ENCODE measurements at places on chromosomes 2 and 18.

DNA sequence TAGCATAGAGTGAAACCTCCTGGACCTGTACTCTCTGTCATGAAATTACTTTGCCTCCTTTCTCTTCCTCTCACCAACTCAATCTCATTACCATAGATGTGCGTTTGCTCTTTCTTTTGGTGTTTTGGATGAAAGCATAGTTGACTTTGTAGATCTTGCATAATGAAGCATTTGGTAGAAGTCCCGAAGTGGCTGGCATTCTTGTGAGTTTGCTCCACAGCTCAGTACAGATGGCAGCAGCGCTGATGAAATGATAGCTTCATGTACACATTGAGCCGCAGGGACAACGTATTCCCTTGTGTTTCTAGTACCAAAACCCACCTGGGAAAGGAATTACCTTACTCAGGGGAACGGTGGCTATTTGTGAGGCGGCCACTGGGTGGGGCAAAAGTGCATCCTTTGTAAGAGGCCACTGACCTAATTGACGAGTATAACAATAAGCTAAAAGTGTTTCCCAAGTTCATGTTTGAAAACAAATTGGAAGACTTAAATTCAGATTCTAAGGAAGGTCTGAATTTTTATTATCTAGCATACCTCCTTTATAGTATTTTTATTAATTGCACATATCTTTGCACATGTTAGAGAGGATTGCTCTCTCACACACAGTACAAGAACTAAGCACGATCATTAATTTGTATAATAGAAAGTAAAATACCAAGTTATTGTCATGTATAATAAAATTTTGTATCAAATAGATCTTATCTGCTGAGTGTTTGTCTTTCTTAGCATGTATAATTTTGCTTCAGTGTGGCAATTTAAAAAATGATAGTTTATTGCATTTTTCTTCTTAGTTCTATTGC lies 25.4 kb upstream of the CDH7 start:
- no peak for DNase-seq

DNA sequence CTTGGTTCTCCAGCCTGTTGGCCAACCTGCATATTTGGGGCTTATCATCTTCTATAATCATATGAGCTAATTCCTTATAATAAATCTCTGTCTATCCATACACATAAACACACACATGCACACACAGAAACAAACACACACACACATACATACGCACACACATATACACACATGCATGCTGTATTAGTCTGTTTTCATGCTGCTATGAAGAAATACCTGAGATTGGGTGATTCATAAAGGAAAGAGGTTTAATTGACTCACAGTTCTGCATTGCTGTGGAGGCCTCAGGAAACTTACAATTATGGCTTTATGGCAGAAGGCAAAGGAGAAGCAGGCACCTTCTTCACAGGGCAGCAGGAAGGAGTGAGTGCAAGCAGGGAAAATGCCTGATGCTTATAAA lies 707.4 kb upstream of the CDH2 start:
- no peak for DNase-seq

DNA sequence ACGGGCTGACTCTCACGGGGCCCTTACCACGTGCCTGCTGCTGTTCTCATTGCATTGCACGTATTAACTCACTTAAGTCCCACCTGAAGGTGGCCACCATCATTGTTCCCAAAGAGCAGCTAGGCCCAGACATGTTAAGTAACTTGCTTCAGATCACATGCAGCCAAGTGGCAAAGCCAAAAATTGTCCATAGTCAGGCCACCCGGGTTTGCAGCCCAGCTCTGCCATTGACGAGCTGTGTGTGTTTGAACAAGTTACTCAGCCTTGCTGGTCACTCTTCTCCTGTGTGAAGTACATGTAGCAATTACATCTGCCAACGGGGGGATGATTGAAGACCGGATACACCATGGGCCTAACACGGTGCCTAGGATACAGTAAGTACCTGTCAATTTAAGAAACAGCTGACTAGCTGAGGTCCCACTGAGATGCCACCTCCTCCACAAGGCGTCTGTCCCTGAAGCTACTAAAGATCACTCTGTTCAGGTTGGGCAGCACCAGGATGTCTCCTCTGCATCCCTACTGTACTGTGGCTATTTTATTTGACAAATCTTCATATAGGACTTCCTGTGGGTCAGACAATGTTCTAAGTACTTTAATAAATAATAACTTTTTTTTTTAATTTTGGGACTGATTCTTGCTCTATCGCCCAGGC lies 154.2 kb upstream of the MYCN start:
- DNase-seq: no peak

DNA sequence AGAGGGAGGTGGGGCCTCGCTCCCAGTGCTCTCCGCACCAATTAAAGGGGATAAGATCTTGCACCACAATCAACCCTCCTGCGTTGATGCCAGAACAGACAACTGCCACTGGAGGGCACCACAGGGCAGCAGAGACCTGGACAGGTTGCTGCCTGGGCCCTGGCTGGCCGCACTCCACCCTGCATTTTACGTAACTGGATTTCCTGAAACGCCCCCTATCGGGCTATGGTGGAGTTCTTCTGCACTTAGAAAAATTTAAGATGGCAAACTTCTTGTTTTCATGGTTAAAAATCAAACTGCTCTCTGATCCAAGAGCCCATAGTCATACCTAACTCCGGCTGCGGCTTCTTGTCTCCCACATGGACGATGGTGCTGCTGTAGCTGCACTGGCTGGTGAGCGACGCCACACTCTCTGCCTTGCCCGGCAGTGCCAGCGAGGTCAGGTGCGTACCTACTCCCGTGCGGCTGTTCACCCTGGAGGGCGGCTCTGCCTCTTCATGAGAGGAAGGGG lies 16.8 kb upstream of the HES6 start:
- DNase-seq: peak; percentile 76

DNA sequence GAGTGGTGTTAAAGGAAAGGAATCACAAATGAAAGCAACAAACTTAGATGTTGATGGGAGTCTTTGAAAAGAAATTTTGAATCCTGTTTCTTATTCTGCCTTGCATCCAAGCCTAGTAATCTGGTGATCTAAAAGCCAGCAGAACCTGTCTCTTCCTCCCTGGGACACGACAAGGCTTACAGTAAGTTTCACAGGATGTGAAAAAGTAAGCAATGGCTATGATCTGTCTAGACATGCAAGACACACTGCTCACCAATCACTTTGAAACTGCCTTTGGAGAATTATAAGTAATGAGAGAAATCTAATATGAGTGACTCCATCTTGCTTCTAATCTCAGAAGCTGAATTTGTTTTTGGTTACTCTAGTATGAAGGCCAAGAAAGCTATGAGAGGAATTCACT lies 103.7 kb downstream of the KCNH7 start:
- DNase-seq: no peak

GRCh38 chr2:236689393-236689700 lies 119.7 kb downstream of the ACKR3 start:
- no peak for DNase-seq

- no peak for DNase-seq
These were observed 33.0 kb downstream of the KCNIP3 start for GRCh38 chr2:95329891-95330793.

DNA sequence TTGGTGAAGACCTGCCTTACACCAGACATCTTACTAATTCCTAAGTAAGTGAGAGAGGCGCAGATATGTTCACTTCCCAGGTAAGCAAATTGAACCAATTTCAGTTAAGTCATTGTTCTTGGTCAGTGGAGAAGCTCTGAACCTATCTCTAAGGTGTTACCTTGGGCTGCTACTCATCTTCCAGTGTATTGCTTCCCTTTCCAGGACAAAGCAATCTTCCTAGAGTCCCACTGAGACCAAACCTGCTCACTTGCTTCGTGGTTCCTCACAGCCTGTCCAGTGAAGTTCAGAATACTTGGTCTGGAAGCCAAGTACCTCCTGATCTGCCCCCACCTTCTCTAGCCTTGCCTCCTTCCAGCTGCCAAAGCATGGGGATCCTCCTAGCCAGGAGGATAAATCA lies 22.5 kb upstream of the GBX2 start:
- no peak for DNase-seq

DNA sequence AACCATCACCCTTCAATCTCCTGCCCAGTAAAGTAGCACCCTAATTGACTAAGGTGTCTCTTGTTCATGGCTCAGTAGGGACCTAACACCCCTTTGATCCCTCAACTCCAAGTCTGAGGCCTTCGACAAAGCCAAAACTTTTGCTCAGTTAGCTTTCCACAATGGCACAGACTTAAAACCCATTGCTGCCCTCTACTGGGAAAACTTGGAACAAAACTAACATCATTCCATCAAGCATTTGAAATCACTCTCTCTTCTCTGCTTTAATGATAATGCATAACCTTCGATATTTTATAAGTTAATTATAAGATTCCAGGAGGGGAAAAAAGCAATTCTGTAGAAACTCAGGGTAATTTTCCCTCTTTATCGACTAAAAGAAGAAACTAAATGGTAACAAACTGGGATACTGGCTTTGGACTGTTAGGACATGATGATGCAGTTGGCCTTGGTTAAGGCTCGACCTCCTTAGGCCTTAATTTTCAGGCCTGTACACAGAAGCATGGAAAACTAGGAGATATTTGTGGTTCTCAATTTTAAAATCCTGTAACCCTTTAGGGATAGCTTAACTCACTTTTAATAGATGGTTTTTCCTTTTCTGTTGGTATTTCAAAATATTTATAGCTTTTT lies 127.8 kb downstream of the STK39 start:
- no peak for DNase-seq

GRCh38 chr2:45533771-45534170 lies 77.3 kb downstream of the SRBD1 start:
- DNase-seq: no peak

GRCh38 chr2:171227066-171227782 lies 66.5 kb upstream of the TLK1 start:
- DNase-seq: no peak

DNA sequence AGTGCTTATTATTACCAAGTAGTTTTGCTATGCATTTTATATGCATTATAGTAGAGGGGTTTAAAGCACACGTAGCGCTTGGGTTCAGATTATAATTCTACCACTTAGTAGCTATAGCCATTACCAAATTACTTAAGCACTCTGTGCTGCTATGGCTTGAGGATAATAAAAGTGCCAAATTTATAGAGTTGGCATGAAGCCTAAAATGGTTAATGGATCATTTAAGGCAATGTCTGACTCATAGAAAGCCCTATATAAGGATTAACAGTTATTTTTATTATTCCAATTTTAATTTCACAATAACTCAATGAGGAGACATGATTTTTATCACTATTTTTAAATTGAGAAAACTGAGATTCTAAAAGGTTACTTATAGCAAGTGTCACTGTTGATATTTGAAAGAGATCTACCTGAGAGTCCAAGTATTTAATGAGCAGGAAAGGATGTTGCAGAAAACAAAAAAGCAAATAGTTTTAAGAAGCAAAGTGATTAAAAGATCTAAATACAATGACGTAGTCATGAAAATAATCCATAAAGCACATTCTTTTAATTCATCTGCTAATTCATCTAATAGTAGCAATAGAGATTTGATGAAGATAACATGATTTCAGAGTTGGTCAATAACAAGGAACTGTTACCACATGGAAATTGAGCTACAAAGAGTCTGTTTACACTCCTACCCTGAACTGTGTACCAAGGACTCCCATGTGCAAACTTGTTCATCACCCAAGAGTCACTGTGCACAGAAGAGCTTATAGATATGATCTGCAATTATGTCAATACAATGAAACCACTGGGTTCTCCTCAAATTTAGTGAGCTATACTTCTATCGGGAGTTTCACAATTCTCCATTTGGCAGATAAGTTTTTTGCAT lies 78.8 kb upstream of the DTNA start:
- no peak for DNase-seq

GRCh38 chr18:1559563-1559962 lies 654.9 kb downstream of the ADCYAP1 start:
- DNase-seq: no peak

- no peak for DNase-seq
These were observed 351.7 kb downstream of the RAD51AP2 start for GRCh38 chr2:17166506-17166905.

DNA sequence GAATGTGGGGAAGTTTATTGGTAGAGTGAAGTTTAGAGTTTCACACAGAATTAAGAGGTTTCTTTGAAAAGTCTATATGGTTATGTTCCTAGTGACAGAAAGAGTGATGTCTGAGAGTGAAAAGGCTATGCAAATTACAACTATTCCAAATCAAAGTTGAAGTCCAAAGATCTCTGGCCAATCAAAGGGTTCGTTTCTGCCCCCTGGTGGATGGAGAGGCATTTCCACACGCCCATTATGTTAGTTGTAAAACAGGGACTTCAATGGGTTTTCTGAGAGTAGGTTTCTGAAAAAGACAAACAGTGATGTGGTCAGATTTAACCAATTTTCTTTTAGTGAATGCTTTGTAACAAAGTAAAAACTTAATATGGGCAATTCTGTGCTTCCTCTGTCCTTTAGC lies 441.5 kb upstream of the POU3F3 start:
- no peak for DNase-seq

DNA sequence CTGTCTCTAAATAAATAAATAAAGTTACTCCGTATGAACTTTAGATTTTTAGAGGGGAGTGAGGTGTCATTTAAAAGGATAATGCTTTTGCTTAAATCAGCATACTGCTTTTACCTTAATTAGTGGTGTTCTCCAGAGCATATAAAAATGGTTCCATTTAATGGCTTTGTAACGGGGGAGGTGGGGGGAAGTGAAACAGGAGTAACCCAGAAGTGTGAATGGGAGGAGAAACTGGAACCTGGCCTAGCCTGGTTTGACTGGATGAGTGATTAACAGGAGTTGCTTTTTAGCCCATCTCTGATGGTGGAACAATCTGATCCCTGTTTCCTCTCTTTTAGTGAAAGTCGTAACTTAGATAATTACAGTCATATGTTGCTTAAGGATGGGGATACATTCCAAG lies 1.6 kb downstream of the CNDP2 start:
- no peak for DNase-seq
